ENCODE measurements at places on chromosomes 12 and 14.

- peak; percentile 96 for DNase-seq
Measured at GRCh38 chr14:75299059-75299458, 20.4 kb downstream of the FOS start.

GRCh38 chr14:69349091-69349777 is 48.9 kb downstream of the ERH start:
- no peak for DNase-seq

GRCh38 chr14:65210118-65210821 is 108.0 kb upstream of the MAX start:
- peak; percentile 94 for DNase-seq

- peak; percentile 67 for DNase-seq
Measured at GRCh38 chr14:34843011-34843554, 32.1 kb downstream of the BAZ1A start.

DNA sequence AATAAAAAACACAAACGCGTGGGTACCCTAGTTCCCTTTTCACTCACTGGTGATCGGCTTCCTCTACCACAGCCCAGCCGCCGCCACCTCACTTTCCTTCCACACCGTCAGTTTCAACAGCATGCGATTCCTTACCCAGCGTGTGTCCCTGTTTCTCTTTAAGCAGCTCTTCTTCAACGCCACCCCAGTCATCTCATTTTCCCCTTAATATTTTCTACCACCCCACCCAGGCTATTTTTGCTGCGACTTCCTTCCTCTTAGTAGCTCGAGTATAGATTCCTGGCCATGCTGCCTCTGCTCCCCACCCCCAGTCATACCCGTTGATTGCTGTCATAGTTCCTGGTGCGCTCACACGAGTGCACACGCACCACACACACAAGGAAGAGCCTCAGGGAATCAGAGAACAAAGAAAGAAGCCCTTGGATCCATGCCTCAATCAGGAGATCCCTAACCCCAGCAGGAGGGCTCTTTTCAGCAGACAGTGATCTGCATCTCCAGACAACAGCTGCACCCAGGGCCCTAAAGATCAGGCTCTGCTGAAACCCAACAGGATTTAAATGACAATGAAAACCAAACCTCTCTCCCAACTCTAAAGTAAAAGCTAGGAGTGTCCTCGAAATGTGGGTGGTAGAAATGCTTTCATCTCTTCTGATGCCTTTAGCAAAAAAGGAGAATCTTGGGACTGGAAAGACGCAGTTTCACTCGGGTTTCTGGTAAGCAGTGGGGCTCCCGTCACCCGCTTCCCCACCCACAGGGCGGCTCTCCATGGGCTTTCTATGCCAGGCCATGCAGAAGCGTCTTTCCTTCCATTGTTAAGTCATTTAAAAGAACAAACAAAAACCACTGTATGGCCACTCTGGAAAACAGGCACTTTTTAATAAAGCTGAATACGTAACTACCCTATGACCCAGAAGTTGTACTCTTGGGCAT is 23.8 kb downstream of the VPS37B start:
- DNase-seq = peak; percentile 82

DNA sequence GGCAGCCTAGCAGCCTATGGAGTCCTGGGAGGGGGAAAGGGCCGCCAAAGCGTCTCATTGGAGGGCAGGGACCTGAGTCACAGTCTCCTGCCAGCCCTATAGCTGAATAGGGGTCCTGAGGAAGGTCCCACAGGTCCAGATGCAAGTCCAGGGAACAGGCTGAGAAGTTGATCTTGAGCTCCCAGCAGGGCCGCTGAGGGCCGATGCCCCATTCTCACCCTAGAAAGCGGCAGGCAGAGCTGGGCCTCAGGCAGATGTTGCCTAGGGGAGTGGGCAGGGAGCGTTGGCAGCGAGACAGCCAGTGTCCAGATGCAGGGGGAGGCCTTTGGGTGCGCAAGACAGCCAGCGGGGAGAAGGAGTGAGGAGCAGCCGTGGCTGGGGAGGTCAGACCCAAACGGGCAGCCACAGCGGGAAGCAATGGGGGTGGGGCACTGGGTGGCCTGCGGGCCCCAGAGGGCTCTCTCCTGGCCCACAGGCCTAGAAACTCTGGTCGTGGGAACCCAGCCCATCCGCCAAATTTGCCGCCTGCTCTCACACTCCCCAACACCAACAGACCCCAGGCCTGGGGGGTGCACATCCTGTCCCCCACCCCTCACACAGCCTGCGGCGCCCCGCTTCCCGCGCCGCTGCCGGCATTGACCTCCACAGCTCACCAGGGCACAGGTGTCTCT is 1.1 kb downstream of the HDAC7 start:
- peak; percentile 29 for DNase-seq

DNA sequence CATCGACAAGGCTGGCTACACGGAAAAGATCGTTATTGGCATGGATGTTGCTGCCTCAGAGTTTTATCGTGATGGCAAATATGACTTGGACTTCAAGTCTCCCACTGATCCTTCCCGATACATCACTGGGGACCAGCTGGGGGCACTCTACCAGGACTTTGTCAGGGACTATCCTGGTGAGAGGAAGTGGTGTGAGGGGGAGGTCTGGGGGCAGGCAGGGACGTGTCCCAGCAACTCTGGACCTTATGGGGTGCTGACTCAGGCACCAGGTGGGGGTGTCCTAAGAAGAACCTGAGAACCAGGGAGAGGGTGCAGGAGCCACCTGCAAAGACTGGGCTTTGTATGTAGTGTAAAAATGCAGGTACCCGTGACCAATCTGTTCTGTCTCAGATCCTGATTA is 5.2 kb downstream of the ENO2 start:
- no peak for DNase-seq

- no peak for DNase-seq
Measured at GRCh38 chr14:64761441-64762043, 57.3 kb downstream of the PLEKHG3 start.

DNA sequence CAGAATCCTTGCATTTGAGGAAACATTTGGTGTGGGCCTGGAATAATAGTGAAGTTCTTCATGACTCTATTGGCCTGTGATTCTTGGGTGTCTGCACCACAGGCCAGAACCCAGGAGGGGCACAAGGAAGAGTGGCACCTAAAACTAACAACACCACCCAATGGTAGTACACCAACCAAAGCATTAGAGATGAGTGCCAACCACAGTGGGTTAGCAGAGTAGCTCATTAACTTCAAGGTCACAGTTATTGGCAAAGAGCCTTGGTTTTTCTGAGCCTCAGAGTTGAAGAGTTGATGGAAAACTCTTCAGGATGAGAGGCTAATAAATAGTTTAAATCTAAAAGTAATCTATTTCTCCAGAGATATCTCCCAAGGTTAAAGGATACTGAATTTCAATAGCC is 57.0 kb downstream of the HELB start:
- no peak for DNase-seq

GRCh38 chr14:32324601-32325000 is 4.5 kb upstream of the AKAP6 start:
- no peak for DNase-seq

DNA sequence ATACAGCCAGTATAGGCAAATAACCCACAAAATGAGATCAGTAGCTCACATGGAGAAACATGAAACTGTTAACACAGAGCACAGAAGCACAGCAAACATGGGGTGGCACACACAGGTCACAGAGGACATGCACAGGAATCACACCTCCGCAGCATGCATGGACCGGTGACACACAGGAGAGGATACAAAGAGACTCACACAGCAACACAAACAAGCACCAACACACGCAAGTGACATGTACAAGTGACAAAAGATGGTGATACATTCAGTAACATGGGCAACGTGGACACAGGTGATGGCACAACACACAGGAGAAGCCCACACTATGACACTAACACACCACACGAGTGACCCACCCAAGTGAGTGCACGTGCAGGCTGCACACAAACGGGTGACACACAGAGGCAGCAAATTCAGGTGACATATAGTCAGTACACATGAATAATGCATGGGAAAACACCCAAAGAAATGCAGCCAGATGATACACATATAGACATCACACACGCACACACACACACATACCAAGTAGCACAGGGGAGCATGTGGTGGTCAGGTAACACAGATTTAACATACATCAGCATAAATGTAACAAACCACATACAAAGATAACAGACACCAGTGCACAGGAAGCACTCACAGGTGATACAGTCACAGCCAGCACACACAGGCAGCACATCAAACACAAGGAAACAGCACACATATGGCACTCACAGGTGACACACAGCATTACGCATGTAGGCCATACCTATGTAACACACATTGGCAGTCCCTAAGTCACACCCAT is 216.0 kb upstream of the SFSWAP start:
- DNase-seq = no peak

- peak; percentile 71 for DNase-seq
Measured at GRCh38 chr14:91417983-91418386, 365 bp upstream of the CCDC88C start.

DNA sequence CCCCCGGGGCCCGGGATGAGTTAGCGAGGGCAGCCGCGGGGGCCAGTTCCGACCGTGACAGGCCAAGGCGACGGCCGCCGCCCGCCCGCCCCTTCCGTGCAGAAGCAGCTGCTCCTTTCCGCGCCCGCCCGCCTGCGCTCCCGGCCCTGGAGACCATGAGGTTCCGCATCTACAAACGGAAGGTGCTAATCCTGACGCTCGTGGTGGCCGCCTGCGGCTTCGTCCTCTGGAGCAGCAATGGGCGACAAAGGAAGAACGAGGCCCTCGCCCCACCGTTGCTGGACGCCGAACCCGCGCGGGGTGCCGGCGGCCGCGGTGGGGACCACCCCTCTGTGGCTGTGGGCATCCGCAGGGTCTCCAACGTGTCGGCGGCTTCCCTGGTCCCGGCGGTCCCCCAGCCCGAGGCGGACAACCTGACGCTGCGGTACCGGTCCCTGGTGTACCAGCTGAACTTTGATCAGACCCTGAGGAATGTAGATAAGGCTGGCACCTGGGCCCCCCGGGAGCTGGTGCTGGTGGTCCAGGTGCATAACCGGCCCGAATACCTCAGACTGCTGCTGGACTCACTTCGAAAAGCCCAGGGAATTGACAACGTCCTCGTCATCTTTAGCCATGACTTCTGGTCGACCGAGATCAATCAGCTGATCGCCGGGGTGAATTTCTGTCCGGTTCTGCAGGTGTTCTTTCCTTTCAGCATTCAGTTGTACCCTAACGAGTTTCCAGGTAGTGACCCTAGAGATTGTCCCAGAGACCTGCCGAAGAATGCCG is 699 bp downstream of the MGAT2 start:
- DNase-seq = peak; percentile 84

DNA sequence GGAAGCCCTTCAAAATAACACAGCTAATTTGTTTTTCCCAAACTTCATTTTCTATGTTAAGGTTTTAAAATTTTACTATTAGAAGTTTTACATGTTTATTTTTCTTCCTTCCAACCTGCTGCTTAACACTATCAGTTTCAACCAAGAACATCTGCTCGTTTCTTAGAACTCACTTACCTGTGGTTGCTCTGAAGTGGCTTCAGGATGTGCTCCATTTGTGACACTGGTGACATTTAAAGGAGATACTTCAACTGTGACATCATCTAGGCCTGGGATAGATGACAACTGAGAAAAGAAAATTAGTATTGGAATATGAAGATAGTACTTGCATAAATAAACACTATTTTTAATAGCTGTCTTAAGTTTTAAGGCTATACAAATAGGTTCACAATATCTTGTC is 17.9 kb downstream of the WASHC3 start:
- no peak for DNase-seq

- no peak for DNase-seq
Measured at GRCh38 chr12:44285321-44285960, 449.6 kb downstream of the TMEM117 start.

DNA sequence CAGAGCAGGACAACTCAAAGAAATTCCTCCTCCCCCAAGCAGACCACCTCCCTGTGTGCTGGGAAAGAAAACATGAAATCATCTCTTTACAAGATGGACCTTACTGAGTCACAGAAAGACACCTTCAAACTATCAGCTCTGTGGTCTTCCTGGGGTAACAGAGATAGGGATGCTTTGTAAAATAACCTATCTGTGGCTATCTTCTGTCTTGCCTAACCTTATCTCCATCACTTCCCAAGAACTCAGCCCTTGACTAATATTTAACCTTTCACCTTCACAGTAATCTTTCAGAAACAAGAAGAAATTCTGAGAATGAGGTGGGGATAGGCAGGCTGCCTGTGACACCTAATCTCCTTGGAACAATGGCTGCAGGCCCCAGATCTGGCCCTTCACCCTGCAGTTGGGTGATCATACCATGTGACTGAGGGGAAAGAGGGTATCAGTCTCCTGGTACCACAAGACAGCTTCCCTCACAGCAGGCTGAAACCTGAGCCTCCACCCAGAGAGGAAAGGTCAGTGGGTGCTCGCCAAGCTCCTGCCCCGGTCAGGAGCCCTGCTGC is 27.4 kb upstream of the CEBPE start:
- no peak for DNase-seq

GRCh38 chr14:67426161-67426560 is 14.2 kb upstream of the PLEK2 start:
- no peak for DNase-seq

GRCh38 chr12:93402333-93403311 is 24.9 kb downstream of the NUDT4 start:
- DNase-seq = no peak

DNA sequence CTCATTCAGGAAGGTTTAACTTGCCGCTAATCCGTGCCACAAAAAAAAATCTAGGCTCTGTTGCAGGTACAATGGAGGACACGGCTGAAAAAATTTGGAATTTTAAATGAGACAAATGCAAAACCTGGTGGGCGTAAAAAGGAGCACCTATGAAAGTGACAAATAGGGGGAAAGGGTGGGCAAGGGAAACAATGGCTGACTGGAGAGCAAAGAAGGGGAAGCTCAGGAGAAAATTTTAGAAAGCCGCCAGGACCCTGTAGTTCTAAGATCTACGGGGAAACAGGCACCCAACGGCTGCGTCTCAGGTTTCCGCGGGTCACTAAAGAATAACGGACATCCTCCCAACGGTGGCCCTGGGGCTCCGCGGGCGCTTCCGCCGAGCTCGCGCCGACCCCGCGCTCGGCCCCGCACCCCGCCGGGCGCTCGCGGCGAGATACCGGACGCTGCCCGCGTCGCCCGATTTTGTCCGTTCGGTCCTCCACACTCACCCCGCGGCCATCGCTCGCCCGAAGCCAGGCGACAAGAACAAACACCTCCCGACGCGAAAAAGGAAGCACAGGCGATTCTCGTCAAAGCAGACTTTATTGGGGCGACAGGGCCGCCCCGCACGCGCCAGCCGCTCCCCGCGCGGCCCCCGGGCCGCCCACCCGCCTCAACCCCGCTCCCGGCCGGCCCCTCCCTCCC is 1.1 kb upstream of the YY1 start:
- peak; percentile 38 for DNase-seq

DNA sequence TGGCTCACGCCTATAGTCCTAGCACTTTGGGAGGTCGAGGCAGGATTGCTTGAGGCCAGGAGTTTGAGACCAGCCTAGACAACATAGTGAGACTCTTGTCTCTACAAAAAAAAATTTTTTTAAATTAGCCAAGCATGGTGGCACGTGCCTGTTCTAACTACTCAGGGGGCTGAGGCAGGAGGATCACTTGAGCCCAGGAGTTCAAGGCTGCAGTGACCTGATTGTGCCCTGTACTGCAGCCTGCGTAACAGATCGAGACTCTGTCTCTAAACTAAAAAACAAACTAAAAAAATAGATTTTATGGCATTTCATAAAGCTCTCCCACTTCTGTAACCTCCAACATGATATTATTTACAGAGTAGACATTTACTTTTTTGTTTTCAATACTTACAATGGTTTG is 29.6 kb downstream of the PNMA1 start:
- DNase-seq = no peak

Data from CD14-positive monocyte (primary cell).